Ecto neural progenitor cell (in vitro differentiated cells): ENCODE measurements at places on chromosomes 5 and 9.

DNA sequence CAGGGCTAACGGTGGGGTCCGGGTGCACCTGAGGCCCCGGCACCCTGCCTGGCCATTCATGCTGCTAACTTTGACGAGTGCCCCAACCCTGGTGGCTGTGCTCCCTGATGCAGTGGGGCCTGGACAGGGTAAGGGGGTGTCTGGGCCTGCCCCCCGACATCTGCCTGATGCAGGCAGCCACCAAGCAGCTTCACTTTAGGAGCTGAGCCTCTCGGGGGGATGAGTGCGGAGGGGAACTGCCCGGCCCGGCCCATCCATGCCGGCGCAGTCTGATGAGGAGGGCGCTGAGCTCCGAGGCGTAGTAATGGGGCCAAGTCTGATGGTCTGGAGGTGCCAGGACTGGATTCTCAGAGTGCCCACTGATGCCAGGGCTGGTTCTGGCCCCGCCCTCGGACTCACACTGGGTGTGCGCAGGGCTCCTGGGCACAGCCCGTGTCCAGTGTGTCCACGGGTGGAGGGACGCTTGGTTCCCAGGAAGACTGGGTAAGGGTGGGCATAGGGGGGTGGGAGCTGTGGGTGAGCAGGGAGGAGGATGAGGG lies 16.5 kb downstream of the DNLZ start:
- DNase-seq = no peak

- DNase-seq = no peak
Observed at GRCh38 chr5:59500014-59500413, 393.5 kb downstream of the PDE4D start.

DNA sequence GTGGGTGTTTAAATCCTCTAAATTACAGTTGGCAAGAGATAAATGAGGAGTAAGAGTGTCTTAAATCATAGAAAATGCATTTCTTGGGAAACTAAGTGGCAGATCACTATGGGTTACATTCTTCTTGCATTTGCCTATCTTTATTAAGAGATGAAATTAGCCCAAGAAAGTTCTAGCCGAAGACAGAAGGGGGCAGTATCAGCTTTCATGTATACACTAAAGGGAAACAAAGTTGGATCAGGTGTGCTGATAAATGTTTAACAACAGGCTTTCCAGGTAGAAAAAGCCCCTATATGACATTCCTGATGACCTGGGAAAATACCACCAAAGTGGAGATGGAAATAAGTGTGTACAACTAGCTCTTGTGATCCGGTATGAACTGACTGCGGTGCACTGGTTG lies 81.9 kb upstream of the TLR4 start:
- DNase-seq = no peak

DNA sequence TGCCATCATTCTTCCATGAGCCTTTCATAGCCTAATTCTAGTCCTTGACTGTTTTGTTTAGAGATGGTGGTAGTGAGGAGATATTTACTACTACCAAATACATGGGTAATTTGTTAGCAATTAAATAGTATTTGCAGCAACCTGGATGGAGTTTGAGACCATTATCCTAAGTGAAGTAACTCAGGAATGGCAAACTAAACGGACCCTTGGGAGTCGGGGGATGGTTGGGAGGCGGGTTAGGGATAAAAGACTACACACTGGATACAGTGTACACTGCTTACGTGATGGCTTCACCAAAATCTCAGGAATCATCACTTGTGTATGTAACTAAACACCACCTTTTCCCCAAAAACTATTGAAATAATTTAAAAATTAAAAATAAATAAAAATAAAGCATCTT lies 809.2 kb upstream of the ZNF608 start:
- DNase-seq = no peak

- DNase-seq = no peak
Observed at GRCh38 chr5:61159836-61160235, 2.4 kb downstream of the SMIM15 start.

DNA sequence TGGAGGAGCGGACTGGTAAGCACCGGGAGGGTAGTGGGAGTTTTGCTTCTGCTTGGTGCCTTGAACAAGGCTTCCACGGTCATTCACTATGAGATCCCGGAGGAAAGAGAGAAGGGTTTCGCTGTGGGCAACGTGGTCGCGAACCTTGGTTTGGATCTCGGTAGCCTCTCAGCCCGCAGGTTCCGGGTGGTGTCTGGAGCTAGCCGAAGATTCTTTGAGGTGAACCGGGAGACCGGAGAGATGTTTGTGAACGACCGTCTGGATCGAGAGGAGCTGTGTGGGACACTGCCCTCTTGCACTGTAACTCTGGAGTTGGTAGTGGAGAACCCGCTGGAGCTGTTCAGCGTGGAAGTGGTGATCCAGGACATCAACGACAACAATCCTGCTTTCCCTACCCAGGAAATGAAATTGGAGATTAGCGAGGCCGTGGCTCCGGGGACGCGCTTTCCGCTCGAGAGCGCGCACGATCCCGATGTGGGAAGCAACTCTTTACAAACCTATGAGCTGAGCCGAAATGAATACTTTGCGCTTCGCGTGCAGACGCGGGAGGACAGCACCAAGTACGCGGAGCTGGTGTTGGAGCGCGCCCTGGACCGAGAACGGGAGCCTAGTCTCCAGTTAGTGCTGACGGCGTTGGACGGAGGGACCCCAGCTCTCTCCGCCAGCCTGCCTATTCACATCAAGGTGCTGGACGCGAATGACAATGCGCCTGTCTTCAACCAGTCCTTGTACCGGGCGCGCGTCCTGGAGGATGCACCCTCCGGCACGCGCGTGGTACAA lies 556 bp downstream of the PCDHGC3 start:
- peak; percentile 69 for DNase-seq

- no peak for DNase-seq
Observed at GRCh38 chr9:111300140-111300735, 29.8 kb downstream of the OR2K2 start.

- DNase-seq = no peak
Observed at GRCh38 chr9:14262827-14263226, 51.1 kb downstream of the NFIB start.

DNA sequence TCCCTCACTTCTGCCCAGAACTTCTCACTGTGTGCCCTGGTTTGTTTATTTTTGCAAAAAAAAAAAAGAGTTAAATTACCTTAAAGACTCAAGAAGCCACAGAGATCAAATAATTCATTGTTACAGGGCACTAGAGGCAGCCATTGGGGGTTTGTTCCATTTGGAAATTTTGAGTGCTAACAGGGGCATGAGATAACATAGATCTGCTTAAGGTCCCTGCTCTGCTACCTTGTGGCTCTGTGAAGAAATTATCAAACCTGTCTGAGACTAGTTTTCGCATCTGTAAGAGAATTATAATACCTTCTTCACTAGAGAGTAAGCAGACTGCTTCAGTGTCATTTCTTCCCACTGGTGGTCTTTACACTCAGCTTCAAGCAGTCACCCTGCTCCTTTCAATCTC lies 394 bp downstream of the TLR4 start:
- DNase-seq = no peak

DNA sequence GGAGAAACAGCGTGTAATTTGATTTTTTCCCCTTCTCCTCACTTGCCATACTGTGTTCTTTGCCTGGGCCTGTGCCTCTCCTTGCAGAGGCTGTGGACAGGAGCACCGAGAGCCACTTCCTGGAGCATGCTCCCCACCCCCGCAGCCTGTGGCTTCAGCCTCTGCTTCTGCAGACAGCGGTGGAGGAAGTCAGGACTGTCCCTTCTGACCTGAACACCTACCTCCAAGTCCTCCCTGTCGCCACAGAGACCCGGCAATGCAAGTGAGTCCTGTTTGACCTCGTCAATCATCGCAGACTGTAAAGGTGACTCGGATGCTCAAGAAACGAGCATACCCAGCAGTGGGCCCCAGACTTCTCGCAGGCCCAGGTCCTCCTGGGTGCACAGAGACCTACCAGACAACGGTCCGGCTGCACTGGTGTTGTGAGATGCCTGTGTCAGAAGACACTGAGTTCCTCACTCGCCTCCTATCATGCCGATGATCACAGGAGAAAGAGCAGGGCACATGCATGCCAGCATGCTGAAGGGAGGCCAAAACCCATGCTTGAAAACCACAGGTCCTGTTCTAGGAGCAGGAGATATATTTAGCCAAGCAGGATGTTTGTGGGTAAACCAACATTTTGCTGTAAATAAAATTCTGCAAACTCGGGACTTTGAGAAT lies 198.8 kb downstream of the AUH start:
- no peak for DNase-seq

DNA sequence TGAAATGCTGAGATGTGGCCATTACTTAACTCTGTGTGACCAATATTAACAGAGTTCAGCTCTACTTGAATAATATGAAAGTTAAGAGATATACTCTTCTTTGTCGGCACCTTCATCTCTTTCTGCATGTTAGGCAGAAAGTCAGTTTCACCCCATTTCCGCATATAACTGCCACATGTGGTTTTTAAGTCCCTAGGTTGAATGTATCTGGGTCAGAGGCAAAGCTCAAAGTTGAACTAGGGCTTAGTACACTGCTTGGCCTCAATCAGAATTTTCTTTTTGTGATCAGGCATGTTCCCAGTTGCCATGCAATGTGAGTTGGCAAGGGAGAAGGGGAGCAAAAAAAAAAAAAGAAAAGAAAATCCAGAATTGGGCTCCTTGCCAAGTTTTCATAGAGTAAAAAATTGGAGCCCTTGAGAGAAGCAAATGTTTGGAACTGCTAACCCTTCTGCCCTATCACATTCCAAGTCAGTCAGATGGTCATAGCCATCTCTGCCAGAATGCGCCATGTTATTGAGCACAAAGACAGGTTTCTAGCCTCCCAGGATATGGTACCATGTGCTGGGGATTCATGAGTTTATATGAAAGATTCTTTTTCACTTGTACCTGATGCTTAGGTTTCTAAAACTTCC lies 251.2 kb upstream of the RORB start:
- no peak for DNase-seq

DNA sequence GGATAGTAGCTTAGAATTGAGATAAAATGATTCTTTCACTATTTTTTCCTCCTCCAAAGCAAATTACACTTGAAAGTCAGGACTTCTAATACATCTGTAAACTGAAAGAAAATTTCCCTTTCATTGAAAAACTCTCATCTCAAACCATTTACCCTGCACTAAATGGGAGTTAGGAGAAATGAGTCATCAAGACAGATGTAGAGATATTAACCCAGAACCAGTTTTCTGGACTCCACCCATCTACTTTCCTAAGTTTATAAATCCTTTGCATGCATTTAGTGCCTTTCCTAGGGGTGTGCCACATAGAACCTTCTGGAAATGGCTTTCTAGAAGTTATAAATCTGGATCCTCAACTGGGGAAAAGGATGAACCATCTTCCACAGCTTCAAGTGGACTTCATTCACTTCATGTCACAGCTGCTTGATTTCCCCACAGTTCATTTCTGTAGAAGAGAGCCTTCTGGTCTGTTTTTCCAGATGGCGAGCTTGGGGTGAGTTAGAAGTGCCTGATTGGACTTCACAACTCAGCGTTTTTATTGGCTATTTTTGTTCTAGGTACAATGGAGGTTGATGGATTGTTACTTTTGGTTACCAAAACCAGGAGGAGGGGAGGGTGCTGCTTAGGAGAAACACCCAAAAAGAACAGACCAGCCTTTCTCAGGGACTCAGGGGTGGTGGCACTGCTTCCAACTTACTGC lies 72.5 kb upstream of the GPR151 start:
- no peak for DNase-seq

GRCh38 chr5:173055722-173055982 lies 500 bp upstream of the CREBRF start:
- DNase-seq = no peak

GRCh38 chr9:114250648-114251047 lies 72.2 kb upstream of the ORM1 start:
- DNase-seq = no peak

- DNase-seq = no peak
Observed at GRCh38 chr9:100474924-100475276, 2.0 kb downstream of the TMEFF1 start.

DNA sequence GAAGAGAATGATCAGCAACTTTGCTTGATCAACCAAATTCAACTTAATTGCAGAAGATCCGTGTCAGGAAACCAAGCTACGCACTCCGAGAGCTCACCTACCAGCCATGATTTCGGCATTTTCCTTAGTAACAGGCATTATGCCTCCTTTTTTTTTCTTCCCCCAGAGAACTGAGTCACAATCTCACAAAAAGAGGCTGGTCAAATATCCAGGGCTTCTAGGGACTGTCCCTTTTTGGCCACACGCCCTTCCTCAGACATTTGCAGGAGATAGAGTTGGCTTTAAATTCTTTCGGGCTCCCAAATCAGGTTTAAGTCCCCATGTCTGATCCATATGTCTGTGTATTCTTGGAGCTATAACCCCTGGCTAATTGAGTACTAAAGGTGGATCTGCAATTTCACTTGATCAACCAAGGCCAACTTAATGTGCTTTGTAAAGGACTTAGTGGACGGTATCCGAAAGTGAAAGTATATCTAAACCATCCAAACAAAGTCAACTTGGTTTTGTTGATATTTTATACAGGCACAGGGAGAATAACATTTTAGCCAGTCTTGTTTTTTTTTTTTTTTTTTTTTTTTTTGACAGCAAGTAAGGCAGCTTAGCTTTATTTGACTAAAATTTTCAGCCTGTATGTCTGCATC lies 100.8 kb upstream of the TBCA start:
- no peak for DNase-seq

- no peak for DNase-seq
Observed at GRCh38 chr5:136984772-136985446, 514.2 kb downstream of the SPOCK1 start.

DNA sequence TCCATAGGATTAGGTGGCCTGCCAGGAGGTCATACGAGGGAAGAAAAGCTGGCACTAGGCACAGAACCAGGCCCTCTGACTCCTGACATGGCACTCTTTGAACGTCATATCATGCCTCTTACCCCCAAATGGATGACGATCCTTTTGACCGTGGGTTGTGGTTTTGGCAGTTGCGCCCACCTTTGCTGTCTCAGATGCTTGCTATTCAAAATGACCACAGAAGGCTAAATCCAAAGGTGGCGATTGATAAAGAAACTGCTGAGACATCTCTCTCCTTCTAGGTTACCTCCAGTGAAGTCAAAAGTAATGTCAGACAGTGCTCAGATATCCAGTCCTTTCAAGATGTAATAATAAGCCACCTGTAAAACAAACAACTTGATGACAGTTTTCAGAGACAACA lies 385.0 kb downstream of the EFNA5 start:
- no peak for DNase-seq

- DNase-seq = no peak
Observed at GRCh38 chr5:138180183-138180782, 1.4 kb downstream of the KIF20A start.

GRCh38 chr5:158234323-158235158 lies 375.6 kb upstream of the CLINT1 start:
- DNase-seq = no peak

DNA sequence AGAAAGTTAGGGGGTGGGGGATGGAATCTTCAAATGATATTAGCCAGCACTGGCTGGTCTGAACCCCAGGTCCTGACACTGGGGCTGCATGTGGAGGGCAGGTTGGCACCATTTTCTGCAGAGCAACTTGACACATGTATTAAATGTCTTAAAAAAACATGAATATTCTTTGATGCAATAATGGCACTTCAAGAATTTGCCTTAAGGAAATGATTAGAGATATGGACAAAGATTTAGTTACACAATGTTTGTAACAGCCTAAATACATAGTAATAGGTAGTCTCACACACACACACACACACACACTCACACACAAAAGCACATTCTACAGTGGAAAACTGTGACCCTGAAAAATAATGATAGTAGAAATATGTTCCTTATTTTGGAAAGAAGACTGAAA lies 3.6 kb downstream of the SVEP1 start:
- no peak for DNase-seq

- no peak for DNase-seq
Observed at GRCh38 chr9:94472806-94473360, 82.0 kb upstream of the PCAT7 start.

GRCh38 chr9:981491-981898 lies 5.0 kb downstream of the DMRT3 start:
- DNase-seq = peak; percentile 60

- no peak for DNase-seq
Observed at GRCh38 chr5:67094476-67095300, 101.9 kb downstream of the CD180 start.
